CD8-positive, alpha-beta memory T cell (primary cell): ENCODE measurements at places on chromosomes 6 and 20. TPM values are rescaled to one million over a fixed set of nuclear protein-coding genes. Genes with fewer than 3 reads are reported as not detected.

Gene PTP4A1
- 92.3 TPM for total RNA-seq

GRCh38 chr6:44211284-44211683, 5.4 kb upstream of the MYMX start:
- DNase-seq: no peak

- DNase-seq: no peak
Observed at GRCh38 chr6:87544474-87544735, 45.4 kb downstream of the RARS2 start.

DNA sequence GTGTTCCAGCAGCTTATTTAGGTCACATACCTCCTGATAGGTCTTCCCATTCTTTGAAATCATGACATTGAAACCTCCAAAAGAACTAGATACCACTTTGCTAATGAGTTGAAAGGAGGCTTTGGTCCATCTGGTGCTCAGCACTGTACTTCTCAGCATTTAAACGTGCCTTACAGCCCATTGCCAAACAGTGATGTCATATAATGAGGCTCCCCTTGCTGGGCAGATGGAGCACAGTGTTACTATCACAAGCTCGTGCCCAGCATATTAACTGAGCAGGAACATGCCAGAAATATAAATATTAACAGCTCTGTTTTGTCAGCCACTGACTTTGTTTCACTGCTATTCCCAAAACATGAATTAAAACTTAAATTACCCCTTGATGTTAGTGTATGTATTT, 25.5 kb upstream of the MAPK13 start:
- DNase-seq: no peak

- no peak for DNase-seq
Observed at GRCh38 chr20:45103072-45103471, 2.1 kb upstream of the KCNS1 start.

- no peak for DNase-seq
Observed at GRCh38 chr6:44278315-44278714, 8.1 kb downstream of the TMEM151B start.

- peak; percentile 32 for DNase-seq
Observed at GRCh38 chr6:35483893-35484645, 12.8 kb downstream of the TEAD3 start.

DNA sequence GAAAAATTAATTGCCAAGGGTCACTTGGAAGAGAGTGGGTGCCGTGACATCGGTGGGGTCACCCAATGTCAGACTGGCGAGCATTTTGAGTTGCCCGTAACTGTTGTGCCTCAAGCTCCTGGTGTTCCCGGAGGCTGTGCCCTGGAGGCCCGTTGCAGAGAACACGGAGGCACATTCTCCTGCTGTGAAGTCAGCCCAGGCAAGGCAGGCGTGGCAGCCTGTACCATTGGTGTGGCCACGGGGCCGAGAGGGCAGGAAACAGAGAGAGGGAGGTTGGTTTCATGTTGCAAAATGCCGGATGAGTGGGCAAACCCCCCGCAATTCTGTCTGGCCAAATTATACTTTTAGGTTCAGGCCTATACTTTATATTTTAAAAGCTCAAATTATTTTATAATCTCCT, 81.2 kb downstream of the THBS2 start:
- DNase-seq: no peak

- DNase-seq: no peak
Observed at GRCh38 chr20:58229198-58229798, 845 bp upstream of the ANKRD60 start.

DNA sequence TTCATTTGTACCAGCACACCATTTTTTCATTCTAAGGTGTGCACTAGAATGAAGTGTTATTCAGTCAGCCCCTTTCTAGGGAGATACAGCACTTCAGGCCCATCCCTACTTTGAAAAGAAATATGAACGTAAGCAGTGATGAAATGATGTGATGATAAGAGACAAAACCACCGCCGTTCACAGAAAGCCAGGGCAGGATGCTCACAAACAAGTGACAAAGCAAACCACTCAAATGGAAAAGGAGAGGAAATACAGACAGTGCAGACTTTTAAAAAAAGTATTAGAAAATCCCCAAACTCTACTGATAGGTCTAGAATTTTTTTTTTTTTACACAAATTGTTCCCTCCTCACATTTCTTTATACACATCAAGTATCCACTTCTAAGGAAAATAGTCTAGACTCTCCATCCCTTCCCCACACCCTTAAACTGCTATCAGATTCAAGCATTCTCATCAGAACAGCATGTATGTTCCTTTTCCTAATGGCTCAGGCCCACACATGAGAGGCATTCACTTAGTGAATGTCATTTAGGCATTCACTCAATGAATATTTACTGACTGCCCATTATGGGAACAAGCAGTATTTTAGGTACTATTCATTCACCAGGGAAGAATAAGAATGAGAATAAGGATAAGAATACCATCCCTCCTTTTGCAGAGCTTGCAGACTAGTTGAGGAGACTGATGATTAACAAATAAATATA, 243.5 kb downstream of the GMPR start:
- peak; percentile 55 for DNase-seq

DNA sequence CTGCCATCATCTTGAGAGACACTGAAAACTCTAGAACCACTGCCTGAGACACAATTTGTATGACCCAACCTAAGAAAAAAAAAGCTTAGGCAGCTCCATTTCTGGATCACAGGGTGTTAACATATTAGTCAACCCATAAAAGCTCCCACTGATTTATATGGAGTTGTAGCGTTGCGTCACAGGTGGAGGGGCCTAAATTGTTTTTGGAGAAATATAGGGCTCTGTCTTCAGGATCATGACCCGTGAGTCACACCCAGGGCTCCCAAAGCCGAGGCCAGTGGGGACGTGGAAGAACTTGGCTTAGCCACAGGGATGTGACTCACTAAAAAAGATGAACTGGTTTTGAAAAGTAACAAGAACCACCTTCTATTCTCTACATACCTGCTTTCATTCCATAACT, 116.5 kb upstream of the BMP2 start:
- no peak for DNase-seq

DNA sequence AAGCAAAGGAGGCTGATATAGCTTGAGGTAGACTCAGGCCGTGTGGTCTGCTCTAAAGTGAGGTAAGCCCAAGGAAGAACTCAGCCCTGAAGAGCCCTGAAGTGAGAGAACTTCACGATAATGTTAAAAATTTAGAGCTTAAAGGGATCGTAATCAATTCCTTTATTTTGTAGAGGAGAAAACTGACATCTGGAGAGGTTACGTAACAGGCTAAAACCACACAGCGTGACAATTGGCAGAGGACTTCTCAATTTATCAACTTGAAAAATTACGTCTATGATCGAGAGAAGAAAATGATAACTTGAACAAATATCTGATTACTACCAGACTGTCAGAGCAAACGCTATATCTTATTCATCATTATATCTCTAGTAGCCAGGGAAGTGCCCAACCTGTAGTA, 121.8 kb upstream of the FOXO3 start:
- no peak for DNase-seq

- no peak for DNase-seq
Observed at GRCh38 chr6:69907981-69908498, 41.7 kb downstream of the COL19A1 start.

DNA sequence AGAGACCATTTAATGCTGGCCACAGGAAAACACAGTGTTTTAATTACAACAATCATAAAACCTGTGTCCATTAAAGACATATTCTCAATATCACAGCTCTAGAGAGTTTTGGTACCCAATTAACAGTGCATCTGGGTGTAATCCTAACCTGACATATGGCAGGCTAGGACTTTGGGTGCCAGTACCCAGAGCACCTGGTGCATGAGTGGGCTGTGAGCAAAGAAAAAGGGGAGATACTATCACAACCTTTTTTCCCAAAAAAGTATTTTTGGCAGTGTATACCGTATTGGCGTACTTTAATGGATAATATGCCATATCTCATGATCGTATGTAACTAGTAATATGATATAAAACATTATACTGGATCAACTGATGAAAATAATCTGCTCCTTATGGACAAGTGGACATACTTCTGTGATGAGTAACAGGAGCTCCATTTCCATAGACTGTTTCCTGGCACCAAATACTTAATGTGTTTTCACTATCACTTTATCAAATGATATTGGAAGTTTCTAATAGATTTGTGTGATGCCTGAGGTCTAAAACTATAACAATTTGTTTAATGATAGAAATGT, 91.7 kb downstream of the COL19A1 start:
- no peak for DNase-seq

DNA sequence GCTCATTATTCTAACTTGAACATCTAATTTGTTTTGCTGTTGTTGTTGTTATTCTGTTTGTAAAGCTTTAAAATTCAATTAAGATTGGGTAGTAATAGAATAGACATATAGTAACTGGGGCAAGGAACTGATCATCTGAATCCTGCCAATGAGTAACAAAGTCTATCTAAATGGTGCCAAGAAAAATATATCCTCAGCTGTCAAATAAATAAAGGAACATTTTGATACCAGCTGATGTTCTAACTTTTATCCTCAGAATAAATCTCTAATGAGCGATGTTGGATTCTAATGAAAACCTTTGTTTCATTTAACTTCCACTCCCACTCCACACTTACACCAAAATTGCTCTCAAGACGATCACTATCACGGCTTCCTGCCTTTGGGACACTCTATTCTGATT, 210.9 kb downstream of the TINAG start:
- no peak for DNase-seq

DNA sequence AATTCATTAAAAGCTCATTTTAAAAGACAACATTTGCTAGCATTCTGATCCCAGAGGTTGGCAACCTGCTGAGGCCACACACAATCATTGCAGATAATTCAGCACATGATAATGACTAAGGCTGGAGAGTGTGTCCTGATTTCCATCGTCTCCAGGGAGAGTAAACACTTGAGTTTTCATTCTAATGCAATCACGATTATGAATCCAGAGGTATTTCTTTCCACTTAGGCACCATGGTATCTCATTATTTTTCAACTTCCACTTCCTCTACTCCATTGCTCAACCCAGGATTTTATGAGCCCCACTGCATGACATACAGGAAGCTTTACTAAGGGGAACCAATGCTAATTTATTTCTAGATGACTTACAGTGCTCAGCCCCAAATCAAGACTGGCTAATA, 273.8 kb upstream of the AGPAT4 start:
- no peak for DNase-seq

Gene SOX4
- total RNA-seq: 0.60 TPM

DNA sequence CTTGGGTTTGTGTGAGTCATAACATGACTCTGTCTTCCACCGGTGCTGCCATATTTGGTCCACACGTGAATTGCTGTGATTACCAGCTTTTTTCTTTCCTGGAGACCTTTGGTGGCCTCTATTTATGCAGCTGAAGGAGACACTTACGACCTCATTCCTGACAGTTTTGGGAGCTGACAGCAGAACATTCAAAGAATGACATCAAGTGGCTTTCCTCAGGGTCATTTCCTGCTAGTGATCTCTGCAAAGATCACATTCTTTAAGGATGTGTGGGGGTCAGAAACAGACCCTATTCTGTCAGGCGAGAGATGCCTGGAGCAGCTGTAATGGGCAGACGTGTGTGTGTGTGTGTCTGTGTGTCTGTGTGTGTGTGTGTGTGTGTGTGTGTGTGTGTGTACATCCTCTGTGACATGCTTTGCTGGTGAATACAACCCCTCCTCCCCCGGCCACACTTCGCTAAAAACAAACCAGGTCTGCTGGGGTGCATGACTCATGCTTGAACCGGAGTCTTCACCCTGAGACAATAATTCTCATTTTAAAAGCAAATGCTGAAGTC, 115.6 kb downstream of the TMEM170B start:
- DNase-seq: no peak

DNA sequence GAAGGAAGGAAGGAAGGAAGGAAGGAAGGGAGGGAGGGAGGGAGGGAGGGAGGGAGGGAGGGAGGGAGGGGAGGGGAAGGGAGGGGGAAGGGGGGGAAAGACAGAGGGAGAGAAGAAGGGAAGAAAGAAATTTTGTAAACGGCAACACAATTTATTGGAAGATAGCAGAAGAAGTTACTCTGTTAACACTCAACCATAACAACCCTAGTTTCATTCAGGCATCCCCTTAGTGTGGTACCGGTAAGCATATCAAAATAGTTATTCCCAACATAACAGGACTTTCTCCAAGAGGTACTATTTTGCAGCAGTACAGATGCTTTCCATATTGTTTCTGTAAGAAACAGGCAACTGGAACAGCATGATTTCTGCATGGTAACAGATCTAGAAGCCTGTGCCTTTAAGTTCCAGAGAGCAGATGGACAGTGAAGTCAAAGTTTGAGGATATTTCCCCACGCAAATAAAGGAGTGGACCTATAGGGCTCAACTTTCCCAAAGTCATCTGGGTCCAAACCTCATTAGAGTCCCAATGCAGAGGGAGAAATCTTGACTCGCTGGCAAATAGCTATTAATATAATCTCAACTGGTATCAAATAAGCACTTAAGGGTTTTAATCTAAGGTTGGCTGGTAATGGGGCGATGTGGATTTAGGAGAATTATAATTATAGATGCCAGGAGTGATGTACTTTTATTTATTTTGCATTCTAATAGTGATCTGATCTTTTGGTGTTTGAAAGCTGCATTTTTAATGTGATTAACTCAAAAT, 69.4 kb downstream of the TENT5A start:
- no peak for DNase-seq
